ENCODE measurements at places on chromosomes 7 and 10.

DNA sequence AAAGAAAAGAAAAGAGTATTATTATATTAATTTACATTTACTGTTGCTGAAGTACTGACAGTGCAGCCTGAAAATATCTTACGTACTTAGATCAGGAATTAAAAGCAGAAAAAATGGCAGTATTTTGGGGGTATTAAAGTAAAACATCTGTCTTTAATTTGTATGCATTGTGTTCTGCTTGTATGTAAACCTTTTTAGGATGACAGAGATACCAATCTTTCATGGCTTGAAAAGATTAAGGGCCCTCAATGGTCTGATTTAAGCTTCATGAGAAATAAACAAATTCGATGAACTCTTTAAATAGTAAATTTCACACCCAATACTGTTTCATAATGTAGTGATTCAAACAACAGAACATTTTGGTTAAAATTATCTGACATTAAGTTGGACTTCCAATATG, 116.3 kb downstream of the MLLT10 start:
- no peak for DNase-seq

DNA sequence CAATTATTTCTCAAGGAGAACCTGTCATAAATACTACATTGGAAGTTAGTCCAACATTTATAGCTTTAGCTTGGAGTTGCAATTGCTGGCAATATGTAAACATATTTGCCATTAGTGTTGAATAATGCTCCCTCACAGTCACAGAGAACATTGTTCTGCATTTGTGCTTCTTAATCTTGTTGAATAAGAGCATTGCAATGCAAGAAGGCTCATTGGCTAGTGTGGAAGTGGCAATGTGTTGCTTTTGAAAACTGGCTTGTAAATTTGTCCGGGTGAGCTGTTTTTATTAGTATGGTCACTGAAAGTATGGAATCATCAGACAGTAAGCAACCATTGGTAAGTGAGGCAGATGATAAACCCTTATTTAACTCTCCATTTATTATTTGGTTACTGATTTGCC, 47.7 kb upstream of the MBL2 start:
- no peak for DNase-seq

DNA sequence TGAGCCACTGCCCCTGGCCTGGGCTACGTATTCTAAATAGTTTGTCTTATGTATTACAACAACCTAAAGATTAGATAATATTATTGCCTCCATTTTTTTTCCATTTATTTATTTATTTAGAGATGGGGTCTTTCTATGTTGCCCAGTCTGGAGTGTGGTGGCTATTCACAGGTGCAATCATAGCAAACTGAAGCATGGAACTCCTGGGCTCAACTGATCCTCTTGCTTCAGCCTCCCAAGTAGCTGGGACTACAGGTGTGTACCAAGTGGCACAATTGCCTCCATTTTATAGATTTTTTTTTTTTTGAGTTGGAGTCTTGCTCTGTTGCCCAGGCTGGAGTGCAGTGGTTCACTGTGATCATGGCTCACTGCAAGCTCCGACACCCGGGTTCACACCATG, 6.5 kb upstream of the TRA2A start:
- no peak for DNase-seq

DNA sequence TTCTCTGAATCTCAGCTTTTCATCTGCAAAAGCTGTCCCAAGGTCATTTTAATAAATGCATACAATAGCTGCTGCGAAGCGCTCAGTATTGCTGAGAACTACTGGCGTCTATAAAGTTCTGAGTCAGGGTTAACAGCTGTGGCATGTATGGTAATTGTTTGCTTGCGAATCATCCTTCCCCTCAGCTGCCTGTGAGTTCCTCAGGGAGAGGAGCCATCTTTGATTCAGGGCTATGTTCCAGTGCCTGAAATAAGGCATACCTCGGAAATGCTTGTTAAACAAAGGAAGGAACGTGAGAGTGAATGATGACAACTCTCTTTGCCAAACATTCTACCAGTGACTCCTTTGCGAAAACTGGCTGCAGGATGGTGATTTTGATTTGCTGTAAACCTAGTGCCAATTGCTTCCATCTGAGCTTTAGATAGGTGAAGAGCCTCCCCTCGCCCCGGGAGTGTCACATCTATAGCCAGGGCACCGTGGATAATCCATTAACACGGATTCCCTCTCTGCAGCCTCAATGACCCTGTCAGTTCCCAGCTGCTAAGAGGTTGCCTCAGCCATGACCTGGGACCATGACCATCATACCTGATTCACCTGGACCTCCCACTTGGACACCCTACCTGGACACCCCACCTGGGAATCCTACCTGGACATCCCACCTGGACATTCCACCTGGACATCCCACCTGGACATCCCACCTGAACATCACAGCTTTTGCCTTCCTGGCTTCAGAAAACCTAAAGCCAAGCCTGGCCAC, 39.6 kb downstream of the GPRIN2 start:
- no peak for DNase-seq

DNA sequence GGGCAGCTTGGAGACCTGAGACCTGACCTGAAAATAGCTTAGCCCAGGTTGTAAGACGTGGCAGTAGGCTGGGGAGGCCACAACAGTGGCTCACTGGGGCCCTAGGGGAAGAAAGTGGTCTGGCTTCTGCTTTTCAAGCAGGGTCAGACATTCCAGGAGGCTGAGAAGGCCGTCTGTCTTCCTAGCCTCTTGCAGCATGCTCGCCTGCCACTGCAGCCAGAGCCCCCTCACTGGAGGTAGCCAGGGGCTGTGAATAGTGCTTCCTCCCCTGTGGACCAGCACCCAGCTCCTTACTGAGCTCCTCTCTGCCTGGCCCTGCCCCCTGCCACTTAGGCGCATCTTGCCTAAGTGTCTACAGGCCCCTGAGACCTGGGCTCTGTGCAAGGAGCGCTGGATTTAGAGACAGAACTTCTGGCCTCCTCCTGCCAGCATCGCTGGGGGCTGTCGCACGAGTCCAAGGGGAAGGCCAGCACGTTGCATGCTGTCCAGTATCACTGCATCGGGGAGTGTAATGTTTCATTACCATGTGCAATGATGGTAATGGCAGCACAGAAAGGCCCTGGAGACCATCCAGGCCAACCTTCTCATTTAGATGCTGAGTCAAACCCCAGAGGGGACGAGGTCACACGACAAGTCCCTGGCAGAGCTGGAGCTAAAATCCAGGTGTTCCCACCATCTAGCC, 12.7 kb downstream of the ZMIZ1 start:
- DNase-seq, result no peak

DNA sequence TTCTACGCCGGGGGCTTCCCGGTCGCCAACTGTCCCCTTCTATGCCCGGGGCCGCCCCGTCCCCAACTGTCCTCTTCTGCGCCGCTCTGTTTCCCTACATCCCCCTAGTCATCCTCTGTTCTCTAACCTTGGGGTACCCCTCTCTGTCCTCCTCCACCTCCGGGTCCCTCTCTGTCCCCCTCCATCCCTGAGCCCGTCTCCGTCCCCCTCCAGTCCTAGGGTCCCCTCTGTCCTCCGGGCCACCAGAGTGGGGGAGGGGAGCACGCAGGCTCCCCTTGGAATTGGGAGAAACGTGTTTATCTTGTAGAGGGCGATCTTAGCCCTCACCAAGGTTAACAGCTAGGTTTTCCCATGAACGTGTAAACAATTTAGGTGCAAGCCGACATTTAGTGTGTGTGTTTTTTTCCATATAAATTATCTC, 852 bp upstream of the KLF6 start:
- DNase-seq, result peak; percentile 69

DNA sequence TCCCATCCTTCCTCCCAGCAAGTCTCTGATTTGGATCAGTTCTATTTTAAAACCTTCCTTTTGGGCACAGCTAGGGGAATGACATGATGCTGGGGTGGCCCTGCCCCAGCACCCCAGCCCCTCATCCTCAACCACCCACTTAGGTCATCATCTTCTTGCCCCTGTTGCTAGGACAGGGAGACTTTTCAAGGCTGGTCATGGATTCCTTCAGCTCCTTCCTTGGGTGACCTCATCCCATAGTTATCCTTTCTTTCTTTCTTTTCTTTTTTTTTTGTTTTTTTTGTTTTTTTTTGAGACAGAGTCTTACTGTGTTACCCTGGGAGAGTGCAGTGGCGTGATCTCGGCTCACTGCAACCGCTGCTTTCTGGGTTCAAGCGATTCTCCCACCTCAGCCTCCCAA, 127.2 kb downstream of the WDFY4 start:
- DNase-seq, result no peak

GRCh38 chr7:55326081-55326835, 38.9 kb upstream of the LANCL2 start:
- no peak for DNase-seq

DNA sequence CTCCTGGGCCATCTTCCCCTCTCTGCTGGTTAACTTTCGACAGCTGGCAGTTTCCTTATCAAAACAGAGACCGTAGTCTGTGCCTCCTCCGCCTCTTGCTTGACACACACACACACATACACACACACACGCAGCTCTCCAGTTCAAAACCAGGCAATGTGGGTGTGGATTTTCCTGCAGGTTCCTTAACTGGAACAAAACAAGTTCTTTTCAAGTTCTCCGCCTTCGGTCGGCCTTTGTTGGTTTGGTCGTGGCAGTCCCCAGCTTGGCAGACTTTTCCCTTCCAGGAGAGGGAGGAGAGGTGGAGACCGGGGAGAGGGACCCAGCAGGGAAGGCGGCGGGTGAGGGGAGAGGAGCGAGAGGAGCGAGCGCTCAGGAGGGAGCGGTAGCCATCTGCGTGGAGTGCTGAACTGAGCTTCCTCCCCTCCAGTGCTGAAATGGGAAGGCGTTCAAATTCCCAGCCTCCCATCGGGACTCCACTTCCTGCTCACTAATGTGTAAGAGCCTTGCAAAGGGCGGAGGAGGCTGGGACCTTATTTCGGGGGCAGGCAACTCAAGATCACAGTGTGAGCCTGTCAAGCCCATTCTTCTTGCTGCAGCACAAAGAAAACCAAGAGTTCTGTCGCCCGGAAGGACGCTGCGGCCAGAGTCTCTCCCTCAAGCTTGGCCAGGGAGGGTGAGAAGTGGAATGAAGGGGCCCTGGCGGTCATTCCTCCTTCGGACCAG, 120.6 kb downstream of the PRPF18 start:
- DNase-seq, result no peak

- DNase-seq, result no peak
Measured at GRCh38 chr7:30627026-30627425, 32.3 kb downstream of the GARS1 start.

Measured in CD4-positive, alpha-beta T cell treated with Interleukin-12 subunit alpha and Interleukin-12 subunit beta, for 1 hour (primary cell).